ENCODE measurements at places on chromosomes 11 and 22. TPM values are rescaled to one million over a fixed set of nuclear protein-coding genes. Genes with fewer than 3 reads are reported as not detected.
A peak's percentile ranks its signal among the peaks of the same experiment; 100 is the strongest.

DNA sequence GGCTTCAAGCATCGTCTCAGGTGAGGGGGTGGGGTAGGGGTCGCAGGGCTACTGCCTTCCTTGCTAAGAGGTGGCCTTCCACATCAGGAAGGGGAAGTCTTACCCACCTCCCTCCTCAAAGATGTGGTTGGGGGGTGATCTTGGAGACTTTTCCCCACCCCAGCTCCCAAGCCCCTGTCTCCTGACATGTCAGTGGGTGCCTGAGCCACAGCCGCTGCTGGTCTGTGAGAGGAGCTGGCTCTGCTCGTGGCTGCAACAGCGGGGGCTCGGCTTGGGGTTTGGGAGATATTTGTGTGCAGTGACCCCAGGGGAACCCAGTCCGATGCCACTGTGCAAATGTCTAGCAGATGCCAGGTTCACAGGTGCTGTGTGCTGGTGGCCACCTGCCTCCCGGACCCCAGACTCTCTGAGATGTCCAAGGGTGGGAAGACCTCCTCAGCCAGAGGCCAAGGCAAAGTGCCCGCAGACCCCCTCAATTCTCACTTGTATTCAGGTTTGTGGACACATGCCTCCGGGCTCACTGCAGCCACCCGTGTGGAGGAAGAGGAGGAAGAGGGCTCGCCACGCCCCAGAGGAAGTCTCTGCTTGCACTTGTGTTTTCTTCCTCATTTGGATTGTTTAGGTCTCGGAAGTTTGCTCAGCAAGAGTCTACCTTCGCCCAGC lies 1.9 kb downstream of the KCNQ1 start:
- H3K27me3 ChIP-seq = peaks cover 25% of the 10 kb centered on the region
- no peaks in the 10 kb centered on the region for H3K36me3 ChIP-seq
- H3K27ac ChIP-seq = no peak overlapping the region
- H3K4me1 ChIP-seq = no peaks in the 10 kb centered on the region

GRCh38 chr11:8831861-8832260 lies 79.1 kb upstream of the AKIP1 start:
- no peaks in the 10 kb centered on the region for H3K27me3 ChIP-seq
- H3K4me3 ChIP-seq = no peak overlapping the region
- DNase-seq = no peak
- H3K27ac ChIP-seq = no peak overlapping the region
- H3K36me3 ChIP-seq = no peaks in the 10 kb centered on the region

DNA sequence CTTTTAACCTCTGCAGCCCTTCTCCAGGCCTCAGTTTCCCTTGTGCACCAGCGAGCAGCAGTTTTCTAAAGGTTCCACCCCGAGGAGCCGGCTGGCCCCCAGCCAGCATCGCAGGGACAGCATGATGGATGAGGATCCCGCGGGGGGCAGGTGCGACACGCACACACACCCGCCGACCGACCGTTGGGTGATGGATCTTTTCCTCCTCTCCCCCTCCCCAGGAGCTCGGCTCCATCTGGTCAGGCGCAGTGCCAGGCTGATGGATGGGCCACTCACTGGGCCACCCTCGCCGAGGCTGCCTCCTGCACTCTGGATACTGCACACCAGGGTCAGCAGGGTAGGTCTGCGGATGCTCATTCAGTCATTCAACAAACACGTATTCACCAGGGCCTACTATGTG lies 12.8 kb upstream of the CABP7 start:
- no peaks in the 10 kb centered on the region for H3K27me3 ChIP-seq
- no peak for DNase-seq
- H3K27ac ChIP-seq = no peak overlapping the region

GRCh38 chr22:29346659-29347058 lies 31.2 kb upstream of the RASL10A start:
- no peak for DNase-seq
- H3K4me3 ChIP-seq = no peak overlapping the region
- H3K27ac ChIP-seq = no peak overlapping the region
- peaks cover 28% of the 10 kb centered on the region for H3K36me3 ChIP-seq
- H3K27me3 ChIP-seq = no peaks in the 10 kb centered on the region
- H3K4me1 ChIP-seq = peaks cover 21% of the 10 kb centered on the region

DNA sequence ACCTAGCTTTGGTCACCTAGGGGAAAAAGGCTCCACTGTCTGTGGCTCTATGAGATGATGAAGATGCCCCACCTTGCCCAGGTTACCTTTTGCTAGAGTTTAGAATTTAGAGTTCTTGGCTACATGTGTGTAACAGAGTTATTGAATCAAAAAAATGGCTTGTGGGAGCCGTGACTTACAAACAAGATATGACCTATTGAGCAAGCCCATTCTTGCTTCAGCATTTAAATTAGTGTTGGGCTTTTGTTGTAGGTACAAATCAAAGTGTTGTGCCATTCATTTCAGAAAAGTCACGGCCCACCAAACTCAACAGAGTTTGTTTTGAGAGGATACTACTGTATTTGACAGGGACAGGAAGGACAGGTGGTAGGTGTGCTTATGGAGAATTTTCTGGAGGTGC lies 768.8 kb downstream of the NTM start:
- H3K36me3 ChIP-seq = no peaks in the 10 kb centered on the region
- no peak for DNase-seq

DNA sequence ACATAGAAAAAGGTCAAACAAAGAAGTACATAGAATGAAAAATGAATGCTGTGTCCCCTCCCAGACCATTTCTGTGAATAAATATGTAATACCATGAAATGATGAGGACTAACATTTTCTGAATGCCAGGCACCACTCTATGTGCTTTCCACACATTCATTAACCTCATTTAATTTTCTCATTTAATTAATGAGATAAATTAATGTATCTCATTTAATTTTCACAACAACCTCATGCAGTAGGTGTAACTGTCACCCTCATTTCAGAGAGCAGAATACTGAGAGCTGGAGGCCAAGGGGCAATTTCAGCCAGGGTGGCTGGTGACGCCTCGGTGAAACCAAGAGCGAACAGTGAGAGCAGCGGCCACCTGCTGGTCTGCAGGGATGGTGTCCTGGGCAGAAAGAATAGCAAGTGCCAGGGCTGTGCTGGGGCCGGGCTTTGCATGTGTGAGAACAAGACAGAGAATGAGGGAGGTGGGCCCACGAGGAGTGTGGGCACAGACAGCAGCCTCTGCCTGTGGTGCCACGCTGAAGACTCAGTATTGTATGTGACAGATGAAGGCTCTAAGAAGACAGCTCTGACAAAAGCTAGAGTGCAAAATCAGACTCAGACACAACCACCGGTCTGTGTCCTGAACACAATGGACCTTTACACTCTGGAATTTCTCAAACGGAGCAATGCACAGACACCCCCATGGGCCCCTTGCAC lies 1.8 kb upstream of the SERPIND1 start:
- H3K27me3 ChIP-seq = no peaks in the 10 kb centered on the region
- H3K36me3 ChIP-seq = peaks cover 5% of the 10 kb centered on the region
- H3K27ac ChIP-seq = no peak overlapping the region
- no peak for DNase-seq
- no peak overlapping the region for H3K4me3 ChIP-seq
- no peaks in the 10 kb centered on the region for H3K4me1 ChIP-seq

The OR4D5 gene
- total RNA-seq = not detected

- H3K4me1 ChIP-seq = peaks cover 36% of the 10 kb centered on the region
- no peak overlapping the region for H3K4me3 ChIP-seq
- H3K36me3 ChIP-seq = no peaks in the 10 kb centered on the region
- no peak for DNase-seq
Measured at GRCh38 chr11:131672191-131672590, 301.8 kb downstream of the NTM start.

DNA sequence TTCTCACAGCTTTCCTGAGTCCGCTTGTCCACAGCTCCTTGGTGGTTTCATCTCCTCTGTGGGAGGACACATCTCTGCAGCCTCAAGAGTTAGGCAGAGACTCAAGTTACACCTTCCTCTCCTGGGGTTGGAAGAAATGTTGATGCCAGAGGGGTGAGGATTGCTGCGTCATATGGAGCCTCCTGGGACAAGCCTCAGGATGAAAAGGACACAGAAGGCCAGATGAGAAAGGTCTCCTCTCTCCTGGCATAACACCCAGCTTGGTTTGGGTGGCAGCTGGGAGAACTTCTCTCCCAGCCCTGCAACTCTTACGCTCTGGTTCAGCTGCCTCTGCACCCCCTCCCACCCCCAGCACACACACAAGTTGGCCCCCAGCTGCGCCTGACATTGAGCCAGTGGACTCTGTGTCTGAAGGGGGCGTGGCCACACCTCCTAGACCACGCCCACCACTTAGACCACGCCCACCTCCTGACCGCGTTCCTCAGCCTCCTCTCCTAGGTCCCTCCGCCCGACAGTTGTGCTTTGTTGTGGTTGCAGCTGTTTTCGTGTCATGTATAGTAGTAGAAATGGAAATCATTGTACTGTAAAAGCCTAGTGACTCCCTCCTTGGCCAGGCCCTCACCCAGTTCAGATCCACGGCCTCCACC lies 11.7 kb downstream of the RASD2 start:
- H3K27me3 ChIP-seq = no peaks in the 10 kb centered on the region
- no peaks in the 10 kb centered on the region for H3K36me3 ChIP-seq
- peaks cover 18% of the 10 kb centered on the region for H3K4me1 ChIP-seq
- no peak overlapping the region for H3K4me3 ChIP-seq

DNA sequence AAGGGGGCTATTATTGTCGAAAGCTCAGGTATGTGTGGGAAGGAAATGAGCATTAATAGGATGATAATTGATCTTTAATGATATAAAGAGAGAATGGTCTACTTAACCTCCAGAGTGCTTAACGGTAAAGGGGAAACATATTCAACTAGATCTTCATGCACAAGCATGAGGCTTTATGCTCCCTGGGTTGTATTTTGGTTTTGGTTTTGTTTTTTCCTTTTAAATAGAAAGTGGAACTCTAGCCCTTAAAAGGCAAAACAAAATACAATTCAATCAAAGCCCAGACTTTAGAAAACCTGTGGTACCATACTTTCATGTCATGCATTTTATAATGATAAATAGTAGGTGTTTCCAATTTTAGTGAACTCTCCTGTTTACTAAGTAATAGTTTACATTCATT lies 622.7 kb downstream of the METTL15 start:
- H3K4me1 ChIP-seq = no peaks in the 10 kb centered on the region
- H3K36me3 ChIP-seq = no peaks in the 10 kb centered on the region
- no peaks in the 10 kb centered on the region for H3K27me3 ChIP-seq
- H3K27ac ChIP-seq = no peak overlapping the region
- DNase-seq = no peak
- no peak overlapping the region for H3K4me3 ChIP-seq

GRCh38 chr11:103315248-103315647 lies 206.0 kb downstream of the DYNC2H1 start:
- no peak overlapping the region for H3K4me3 ChIP-seq
- H3K36me3 ChIP-seq = no peaks in the 10 kb centered on the region
- H3K27ac ChIP-seq = no peak overlapping the region
- no peak for DNase-seq
- no peaks in the 10 kb centered on the region for H3K27me3 ChIP-seq

DNA sequence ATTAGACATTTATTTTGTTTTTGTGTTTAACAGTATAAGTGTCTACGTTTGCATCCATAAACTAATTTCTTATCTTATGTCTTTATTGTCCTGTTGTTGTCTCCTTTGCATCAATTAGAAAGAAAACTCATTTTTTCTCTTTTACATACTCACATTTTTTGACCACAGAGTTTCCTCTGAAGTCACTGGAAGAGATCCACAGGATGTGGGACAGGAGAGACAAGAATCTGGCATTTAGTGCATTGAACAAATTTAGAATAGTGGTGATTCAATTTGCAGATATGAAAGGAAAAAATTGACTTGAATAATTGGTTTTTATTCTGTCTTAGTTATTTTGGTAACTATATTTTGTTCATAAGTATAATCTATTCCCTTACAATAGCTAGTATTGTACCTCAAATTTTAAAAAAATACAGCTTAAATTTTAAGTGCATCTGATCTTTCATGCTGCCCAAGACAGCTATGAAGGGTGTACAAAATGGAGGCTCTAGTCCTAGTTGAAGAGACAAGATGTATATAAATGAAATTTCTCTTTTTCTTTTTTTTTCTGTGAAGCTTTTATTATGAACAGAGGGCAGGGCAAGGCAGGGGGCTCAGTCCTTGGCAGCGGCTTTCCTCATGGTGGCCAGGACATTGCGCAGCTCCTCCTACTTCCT lies 24.4 kb downstream of the HORMAD2 start:
- H3K36me3 ChIP-seq = no peaks in the 10 kb centered on the region
- peak; percentile 61 for DNase-seq
- no peaks in the 10 kb centered on the region for H3K27me3 ChIP-seq
- H3K4me1 ChIP-seq = peaks cover 9% of the 10 kb centered on the region

The MAPK8IP2 gene
- total RNA-seq = 4.7 TPM

- H3K4me3 ChIP-seq = no peak overlapping the region
- no peaks in the 10 kb centered on the region for H3K27me3 ChIP-seq
- no peaks in the 10 kb centered on the region for H3K4me1 ChIP-seq
- no peaks in the 10 kb centered on the region for H3K36me3 ChIP-seq
Measured at GRCh38 chr11:101510591-101510990, 73.2 kb downstream of the TRPC6 start.

DNA sequence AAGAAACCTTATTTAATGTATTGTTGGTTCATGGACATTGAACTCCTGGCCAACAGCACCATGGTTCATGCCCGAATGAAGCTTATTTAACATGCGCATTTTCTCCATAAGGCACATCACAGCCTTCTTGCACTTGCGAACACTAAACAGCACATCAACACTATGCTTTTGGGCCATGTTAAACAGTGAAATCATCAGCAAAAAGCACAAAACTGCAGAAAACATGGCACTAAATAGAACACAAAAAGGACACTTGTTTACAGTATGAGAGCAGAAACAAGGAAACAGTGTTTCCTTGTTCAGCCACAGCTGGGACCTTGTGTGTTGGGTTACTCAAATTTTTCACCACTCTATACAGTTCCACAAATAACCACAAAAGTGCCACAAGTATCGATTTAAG lies 122.3 kb downstream of the MSANTD4 start:
- DNase-seq = no peak
- H3K27ac ChIP-seq = no peak overlapping the region
- no peak overlapping the region for H3K4me3 ChIP-seq
- no peaks in the 10 kb centered on the region for H3K27me3 ChIP-seq
- no peaks in the 10 kb centered on the region for H3K4me1 ChIP-seq

The SLC1A2 gene
- 0.14 TPM for total RNA-seq

GRCh38 chr22:39185601-39186012 lies 33.1 kb upstream of the CBX7 start:
- no peak for DNase-seq
- H3K36me3 ChIP-seq = no peaks in the 10 kb centered on the region
- H3K27ac ChIP-seq = no peak overlapping the region
- no peak overlapping the region for H3K4me3 ChIP-seq
- H3K27me3 ChIP-seq = no peaks in the 10 kb centered on the region

The GSC2 gene
- not detected for total RNA-seq

The KRTAP5-8 gene
- total RNA-seq = not detected

The USP2 gene
- 6.5 TPM for total RNA-seq

- no peak overlapping the region for H3K4me3 ChIP-seq
- peak; percentile 35 for DNase-seq
- peaks cover 55% of the 10 kb centered on the region for H3K36me3 ChIP-seq
- H3K27me3 ChIP-seq = no peaks in the 10 kb centered on the region
- peaks cover 10% of the 10 kb centered on the region for H3K4me1 ChIP-seq
Measured at GRCh38 chr22:41256254-41257253, 15.8 kb upstream of the CHADL start.

GRCh38 chr11:63369165-63369970 lies at the start of gene SLC22A9:
Gene SLC22A9, plus strand, starts transcription at chr11:63369785. Its CDS starts 272 bp downstream, at chr11:63370057.
- no peaks in the 10 kb centered on the region for H3K27me3 ChIP-seq
- H3K4me3 ChIP-seq = no peak within 1 kb of the TSS
- DNase-seq = no peak
- no peaks in the 10 kb centered on the region for H3K36me3 ChIP-seq
- no peak within 1 kb of the TSS for H3K27ac ChIP-seq

- no peaks in the 10 kb centered on the region for H3K36me3 ChIP-seq
- peaks cover 65% of the 10 kb centered on the region for H3K4me1 ChIP-seq
- H3K4me3 ChIP-seq = no peak overlapping the region
Measured at GRCh38 chr11:12686246-12687060, 12.2 kb downstream of the TEAD1 start.
